ENCODE measurements at places on chromosomes 12 and 14.

DNA sequence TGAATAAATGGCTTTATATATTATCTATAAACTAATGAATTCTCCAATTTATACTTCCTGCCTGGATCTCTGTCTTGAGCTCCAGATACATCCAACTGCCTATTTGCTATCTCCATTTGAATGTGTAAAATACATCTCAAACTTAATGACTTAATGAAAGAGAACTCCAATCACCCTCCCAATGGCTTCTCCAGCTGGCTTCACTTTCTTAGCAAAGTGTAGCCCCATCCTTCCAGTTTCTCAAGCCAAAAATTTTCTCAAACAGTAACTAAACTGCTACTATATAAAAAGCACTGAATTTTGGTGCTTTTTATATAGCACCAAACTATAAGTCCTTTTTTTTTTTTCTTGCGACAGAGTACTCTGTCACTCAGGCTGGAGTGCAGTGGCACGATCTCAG lies 2.6 kb downstream of the CRY1 start:
- DNase-seq, result no peak

- DNase-seq, result no peak
Observed at GRCh38 chr12:120761519-120761934, 35.9 kb downstream of the ACADS start.

GRCh38 chr12:121888478-121889273 lies at the start of gene PSMD9:
Gene PSMD9, plus strand, starts transcription at chr12:121888790. Its CDS starts 67 bp downstream, at chr12:121888857.
- DNase-seq, result peak; percentile 86

- peak; percentile 58 for DNase-seq
Observed at GRCh38 chr14:61101803-61102548, 120.9 kb downstream of the SLC38A6 start.

- no peak for DNase-seq
Observed at GRCh38 chr14:21210023-21210422, 54.2 kb upstream of the OR5AU1 start.

DNA sequence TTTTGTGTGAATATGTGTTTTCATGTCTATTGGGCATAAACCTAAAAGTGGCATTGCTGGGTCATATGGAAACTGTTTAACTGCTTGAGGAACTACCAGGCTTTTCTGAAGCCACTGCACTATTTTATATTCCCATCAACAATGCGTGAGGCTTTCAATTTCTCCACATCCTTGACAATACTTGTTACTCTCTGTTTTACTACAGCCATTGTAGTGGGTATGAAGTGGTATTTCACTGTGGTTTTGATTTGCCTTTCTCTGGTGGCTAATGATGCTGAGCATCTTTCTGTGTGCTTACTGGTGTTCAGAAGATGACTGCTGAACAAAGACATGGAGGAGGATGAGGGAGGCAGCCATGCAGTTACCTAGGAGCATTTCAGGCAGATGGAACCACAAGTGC lies 13.2 kb upstream of the TDG start:
- DNase-seq, result no peak

DNA sequence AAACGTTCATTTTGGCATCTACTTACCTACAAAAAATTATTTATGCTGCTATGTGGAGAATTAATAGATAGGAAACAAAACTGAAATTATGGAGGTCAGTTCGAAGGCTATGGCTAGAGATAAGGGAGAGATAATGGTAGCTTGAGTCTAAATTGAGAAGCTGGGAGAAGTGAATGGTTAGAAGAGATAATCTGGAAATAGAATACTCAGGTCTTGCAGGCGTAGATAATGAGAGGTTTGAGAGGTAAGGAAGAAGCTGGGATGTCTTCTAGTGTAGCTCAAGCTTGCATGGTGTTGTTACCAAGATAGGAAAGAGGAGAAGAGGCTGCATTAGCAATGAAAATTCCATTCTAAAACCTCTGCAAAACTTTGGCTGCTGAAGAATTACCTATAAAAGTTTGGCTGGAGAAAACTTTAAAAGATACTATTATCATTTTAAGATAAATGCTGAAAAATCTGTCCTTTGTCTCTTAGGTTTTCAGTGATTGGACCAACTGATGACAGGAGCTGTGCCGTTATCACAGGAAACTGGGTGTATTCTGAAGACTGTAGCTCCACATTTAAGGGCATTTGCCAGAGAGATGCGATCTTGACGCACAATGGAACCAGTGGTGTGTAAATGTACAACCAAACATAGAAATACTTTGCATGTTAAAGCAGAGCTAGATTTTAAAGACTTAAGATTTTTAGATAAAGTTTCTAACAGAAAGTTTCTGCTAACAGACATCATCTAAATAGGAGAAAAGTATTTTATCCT lies 14.1 kb downstream of the KLRF2 start:
- DNase-seq, result no peak

GRCh38 chr12:104958001-104958804 lies at the start of gene SLC41A2:
Gene SLC41A2, minus strand, starts transcription at chr12:104958290. Its CDS starts 29,763 bp downstream, at chr12:104928527.
- no peak for DNase-seq

- no peak for DNase-seq
Observed at GRCh38 chr14:74511966-74512830, 18.6 kb downstream of the ISCA2 start.

DNA sequence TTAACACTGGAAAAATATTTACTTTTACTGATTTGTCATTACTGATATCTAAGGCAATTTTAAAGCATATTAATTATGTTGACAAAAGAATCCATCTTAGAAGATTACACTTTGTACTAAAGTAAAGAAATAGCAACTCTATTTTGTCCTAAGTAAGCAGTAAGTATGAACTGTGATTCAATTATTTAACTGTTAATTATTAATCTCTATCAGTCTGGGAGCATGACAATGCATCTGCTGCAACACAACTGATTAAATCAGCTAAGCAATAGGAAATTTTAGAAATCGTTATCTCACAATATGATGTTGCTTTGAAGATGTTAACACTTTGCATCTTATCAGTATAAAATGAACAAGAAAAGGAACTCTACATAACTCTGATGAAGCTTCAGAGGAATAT lies 172.3 kb downstream of the DPY19L2 start:
- no peak for DNase-seq

- DNase-seq, result no peak
Observed at GRCh38 chr12:86293682-86294240, 37.6 kb upstream of the MGAT4C start.

- no peak for DNase-seq
Observed at GRCh38 chr12:67854351-67854750, 134.9 kb upstream of the IFNG-AS1 start.

DNA sequence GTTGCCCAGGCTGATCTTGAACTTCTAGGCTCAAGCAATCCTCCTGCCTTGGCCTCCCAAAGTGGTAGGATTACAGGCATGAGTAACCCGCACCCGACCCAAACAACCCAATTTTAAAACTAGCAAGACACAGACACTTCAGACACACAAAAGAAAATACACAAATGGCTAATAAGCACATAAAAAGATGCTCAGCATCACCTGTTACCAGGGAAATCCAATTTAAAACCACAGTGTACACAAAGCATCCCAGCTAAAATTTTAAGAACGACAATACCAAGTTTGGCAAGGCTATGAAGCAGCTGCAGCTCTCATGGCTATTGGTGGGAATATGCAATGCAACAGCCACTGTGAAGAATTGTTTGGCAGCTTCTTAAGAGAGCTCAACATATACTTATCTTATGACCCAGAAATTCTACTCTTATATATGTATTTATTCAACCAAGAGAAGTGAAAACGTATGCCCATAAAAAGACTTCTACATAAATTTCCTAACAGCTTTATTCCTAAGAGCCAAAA lies 42.0 kb downstream of the BDKRB1 start:
- DNase-seq, result no peak

DNA sequence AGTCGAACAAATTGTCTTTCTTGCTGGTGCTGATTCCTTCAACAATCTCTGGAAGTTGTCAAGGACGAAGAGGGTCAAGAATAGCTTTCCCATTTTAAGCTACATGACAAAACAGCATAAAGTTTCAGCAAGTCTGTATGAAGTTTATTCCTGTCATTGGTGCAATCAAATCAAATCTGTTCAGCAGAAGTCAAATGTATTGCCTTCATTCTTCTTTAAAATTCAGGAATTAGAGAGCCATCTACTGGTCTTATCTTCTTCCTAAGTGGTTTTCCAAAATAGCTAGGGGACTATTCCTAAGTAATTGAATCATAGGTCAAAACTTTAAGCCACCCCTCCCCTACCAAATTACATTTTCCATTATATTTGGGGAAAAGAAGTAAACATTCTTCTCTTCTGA lies 990.2 kb downstream of the GALC start:
- no peak for DNase-seq

- DNase-seq, result no peak
Observed at GRCh38 chr12:95201056-95201670, 16.1 kb downstream of the FGD6 start.

DNA sequence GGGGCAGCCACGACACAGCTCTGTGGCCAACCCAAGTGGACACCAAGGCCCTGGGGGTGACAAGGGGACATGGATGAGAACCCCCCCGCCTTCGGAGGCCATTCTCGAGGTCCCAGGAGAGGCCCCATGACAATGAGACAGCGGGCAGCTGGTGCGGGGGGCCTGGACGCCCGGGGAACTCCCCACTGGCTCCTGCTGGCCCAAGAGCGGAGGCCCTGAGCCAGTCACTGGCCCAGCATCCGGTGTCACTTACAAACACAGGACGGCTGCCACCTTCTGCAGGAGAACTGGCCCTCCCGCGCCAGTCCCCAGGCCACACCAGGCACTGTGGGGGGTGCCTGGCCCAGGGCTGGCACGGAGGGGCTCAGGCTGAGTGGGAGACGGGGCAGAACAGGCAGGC lies 51.4 kb downstream of the NCOR2 start:
- no peak for DNase-seq

DNA sequence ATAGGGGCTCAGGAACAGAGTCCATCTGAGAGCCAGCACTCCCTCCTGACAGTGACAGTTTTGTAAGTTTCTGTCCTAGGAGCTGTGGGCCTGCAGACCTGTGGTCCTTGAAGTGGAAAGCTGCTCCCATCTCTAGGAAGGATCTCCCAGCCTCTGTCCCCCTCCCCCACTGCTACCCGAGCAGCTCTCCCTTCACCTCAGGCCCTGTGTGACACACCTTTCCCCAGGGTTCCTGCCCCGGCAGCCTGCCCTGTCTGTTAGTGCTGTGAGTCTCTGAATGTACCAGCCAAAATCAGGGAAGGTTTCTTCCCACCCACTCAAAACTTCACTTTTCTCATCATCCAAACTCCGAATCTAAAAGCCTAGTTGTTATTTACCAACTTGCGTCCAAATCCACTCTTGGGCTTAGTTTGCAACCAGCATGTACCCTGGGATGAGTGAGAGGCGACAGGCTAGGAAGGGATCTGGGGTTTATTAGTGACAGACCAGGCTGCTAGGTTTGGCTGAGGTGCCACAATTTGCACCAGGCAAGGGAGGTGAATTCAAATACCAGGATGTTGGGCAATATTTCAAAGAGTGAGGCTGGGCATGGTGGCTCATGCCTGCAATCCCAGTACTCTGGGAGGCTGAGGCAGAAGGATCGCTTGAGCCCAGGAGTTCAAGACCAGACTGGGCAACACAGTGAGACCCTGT lies 39.9 kb downstream of the NINJ2 start:
- DNase-seq, result no peak

- DNase-seq, result no peak
Observed at GRCh38 chr12:60921541-60921940, 1325.7 kb downstream of the SLC16A7 start.

DNA sequence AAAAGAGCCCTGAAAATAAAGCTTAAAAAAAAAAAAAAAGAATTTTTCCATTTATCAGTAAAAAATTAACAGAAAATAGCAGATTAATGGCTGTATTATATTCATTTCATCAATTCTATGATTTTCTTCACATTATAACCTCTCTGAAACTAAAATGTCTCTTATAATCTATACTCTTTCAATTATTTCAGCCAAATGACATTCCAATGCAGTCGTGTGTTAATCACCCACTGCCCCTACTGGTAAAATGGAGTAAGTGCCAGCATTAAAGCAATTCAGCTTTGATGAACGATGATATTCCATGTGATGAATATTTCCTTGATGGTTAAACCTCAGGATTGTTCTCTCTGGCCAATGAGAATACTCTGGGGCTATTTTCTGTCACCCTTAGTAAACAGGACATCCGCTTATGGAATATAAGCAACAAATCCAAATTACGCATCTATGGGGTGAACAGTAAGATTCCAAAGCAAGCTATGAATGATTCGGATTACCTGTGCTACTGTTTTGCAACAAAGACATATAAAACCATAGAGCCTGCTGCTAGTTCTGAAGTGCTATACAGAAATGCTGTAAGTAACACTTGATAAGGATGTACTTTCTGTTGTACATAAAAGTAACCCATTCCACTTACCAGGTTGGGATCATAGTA lies 20.3 kb upstream of the SYCP3 start:
- no peak for DNase-seq

- no peak for DNase-seq
Observed at GRCh38 chr14:101131451-101131916, 228.0 kb upstream of the RTL1 start.

DNA sequence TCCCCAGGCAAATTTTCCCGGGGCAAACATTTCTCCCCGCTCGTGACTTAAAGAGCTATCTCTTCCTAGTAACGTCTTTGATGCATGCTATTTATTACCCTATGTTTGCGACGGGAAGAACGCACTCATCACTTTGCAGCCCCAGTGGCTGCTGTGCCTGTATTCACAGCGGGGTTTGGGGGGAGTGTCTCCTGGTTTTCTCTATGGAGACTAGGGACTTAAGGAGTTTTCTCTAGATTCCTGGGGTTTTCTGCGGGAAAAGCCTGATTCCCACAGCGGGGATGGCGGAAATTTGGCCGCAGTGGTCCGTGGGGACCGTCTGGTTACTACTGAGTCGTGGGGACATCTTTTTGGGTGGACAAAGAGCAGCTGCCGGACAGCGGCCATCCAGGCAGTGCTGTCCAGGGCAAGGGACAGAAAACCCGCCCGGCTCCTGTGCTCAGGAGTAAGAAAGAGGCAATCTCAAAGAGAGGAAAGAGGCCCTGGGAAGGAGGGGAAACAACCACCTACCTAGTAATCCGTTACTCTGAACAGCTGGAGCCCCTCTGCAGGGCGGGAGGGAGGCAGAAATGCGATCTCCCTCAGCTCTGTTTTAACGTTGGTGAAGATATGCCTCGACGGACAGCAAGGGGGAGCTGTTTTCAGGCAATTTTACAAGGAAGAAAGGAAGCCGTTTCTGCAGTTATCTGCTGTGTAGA lies 771 bp upstream of the AVPR1A start:
- no peak for DNase-seq

- DNase-seq, result no peak
Observed at GRCh38 chr14:69617796-69618195, 6.4 kb downstream of the SUSD6 start.

- DNase-seq, result no peak
Observed at GRCh38 chr12:131912518-131913274, 16.4 kb upstream of the PUS1 start.

DNA sequence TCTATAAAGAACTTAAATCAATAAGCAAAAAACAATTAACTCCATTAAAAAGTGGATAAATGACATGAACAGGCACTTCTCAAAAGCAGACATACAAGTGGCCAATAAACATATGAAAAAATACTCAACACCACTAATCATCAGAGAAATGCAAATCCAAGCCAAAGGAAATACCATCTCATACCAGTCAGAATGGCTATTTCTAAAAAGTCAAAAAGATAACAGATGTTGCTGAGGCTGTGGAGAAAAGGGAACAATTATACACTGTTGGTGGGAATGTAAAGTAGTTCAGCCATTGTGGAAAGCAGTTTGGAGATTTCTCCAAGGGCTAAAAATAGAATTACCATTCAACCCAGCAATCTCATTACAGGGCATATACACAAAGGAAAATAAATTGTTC lies 234.5 kb upstream of the PLXNC1 start:
- no peak for DNase-seq

GRCh38 chr14:20970647-20970982 lies 15.3 kb downstream of the RNASE2 start:
- no peak for DNase-seq

GRCh38 chr14:61644834-61645233 lies 50.5 kb upstream of the HIF1A start:
- DNase-seq, result no peak
